ENCODE measurements at places on chromosomes 6 and 20.

DNA sequence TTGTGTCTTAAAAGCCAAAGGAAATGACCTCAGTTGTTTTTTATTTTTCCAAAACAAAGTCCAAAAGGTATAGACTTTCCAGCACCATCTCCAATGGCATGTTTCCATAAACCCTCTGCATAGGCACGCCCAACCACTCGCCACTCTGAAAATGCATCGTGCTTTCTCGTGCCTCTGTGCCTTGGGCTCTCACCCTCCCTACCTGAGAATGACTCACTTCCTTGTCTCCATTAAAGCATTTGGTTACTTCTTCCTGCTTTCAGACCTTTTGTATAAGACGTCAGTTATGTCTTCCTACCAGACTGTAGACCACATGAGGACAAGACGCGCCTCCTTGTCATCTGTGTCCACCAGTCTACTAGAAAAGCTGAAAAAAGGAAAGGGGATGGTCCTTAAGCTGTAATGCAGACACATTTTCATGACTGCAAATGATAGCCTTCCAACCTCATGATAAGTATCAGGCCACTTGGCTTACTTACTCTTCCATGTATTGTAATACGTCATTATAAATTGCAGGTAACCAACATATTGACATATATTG, 61.2 kb upstream of the CDYL start:
- no peak for DNase-seq

DNA sequence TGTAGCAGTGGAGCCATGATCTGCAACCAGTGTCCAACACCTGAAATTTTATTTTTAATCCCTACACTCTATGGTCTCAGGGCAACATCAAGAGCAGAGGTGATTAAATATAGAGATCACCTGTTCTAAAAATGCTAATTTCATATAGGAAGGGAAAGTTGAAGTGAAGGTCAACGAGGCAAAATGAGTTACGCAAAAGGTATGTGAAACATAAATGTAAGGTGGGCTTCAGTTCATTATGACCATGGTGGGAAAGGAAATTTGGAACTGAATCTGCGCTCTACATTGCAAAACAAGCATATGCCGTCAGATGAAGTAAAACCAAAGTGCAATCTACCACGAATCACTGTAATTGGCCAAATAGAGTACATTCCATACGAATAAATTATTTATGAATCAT, 35.2 kb upstream of the STMND1 start:
- DNase-seq, result no peak

GRCh38 chr6:63527658-63528514, 44.4 kb upstream of the LOC128125822 start:
- DNase-seq, result no peak

DNA sequence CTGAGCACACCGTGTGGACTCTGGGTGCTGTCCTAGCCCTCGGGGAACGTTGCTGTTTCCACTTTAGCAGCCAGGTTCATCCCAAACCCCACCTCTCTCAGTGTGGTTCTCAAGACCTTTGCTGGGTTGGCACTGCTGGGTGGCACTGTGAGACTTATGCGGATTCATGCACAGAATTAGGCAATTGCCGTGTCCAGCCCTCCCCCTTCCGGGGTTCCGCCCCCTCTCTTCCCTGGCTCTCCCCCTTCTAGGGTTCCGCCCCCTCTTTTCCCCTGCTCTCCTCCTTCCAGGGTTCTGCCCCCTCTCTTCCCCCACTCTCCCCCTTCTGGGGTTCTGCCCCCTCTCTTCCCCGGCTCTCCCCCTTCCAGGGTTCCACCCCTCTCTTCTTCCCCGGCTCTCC, 39.8 kb upstream of the SLCO4A1 start:
- DNase-seq, result no peak

DNA sequence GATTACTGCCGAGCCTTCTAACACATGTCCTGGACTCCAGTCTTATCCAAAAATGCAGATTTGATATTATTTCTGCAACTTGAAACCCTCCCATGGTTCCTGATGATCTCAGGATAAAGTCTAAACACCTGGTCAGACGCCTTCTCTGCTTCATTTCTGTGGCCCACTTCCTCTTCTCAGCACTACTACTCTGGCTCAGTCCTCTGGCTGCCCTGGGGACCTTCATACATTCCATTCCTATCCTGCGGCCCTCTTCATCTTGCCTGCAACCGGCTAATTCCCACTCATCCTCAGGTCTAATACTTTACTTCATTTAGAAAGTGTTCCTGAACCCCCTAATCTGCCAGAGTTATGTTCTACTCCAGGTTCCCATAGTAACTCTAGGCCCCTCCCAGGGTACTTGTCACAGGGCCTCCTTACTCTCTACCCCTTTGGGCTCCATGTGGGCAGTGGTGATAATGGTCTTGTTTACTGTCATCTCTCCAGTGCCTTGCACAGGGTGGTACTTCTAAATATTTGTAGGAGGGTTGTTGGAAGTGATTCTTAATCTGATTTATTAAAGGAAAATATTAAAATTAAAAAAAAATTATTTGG, 18.9 kb downstream of the MAN1A1 start:
- no peak for DNase-seq

DNA sequence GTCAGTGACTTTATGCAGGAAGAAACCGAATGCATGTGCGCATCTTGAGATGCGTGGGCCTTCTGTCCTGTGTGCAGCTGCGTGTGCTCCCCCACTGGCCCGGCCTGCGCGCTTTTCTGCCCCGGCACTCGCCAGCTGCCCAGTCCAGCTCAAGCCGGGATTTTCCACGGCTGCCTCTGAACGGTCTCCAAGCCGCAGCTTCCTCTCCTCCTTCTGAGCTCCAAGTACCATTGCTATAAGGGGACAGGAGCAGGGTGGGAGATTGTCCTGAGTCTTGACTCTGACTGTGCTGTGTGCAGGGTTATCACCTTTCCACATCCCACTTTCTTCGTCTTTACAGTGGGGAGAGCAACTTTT, 302.8 kb downstream of the THBS2 start:
- DNase-seq, result no peak

GRCh38 chr6:142542704-142543233, 241.0 kb downstream of the ADGRG6 start:
- DNase-seq, result no peak

DNA sequence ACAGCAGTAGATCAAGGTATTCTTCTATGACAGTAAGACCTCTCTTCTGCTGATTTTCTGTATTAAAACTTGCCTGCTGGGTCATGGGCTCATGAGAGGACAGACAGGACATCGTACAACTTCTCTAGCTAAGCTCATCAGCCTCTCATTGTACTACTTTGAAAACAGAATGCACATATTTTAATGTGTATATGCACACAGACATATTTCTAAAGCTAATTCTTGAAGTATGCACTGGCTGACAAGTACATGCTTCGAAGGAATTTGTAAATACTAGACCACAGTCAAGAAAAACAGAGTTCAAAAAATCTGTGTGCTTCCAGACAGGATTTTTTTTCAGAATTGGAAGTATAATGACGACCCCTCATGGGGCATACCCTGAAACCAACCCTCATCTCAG, 81.7 kb upstream of the CD83 start:
- DNase-seq, result no peak

All from activated CD4-positive, alpha-beta T cell treated with anti-CD3 and anti-CD28 coated beads, Interleukin-2, Interleukin-4, amounts not matched to agents 100 ng/mL and 50 ng/mL, durations not matched to agents 16 hours and 8 hours (primary cell).